ENCODE measurements at places on chromosomes 3 and 15. TPM values are rescaled to one million over a fixed set of nuclear protein-coding genes. Genes with fewer than 3 reads are reported as not detected.

Gene CRABP1
- not detected for total RNA-seq

Gene KAT2B
- total RNA-seq, result 48.8 TPM

- H3K4me3 ChIP-seq, result no peak overlapping the region
- no peaks in the 10 kb centered on the region for H3K27me3 ChIP-seq
- H3K4me1 ChIP-seq, result no peaks in the 10 kb centered on the region
- no peaks in the 10 kb centered on the region for H3K36me3 ChIP-seq
- no peak overlapping the region for H3K27ac ChIP-seq
Measured at GRCh38 chr3:179697736-179698332, 45.0 kb downstream of the USP13 start.

- H3K4me3 ChIP-seq, result no peak overlapping the region
- H3K36me3 ChIP-seq, result no peaks in the 10 kb centered on the region
- no peak for DNase-seq
Measured at GRCh38 chr3:100635273-100635701, 25.9 kb downstream of the ADGRG7 start.

GRCh38 chr3:31390466-31390865, 142.3 kb upstream of the STT3B start:
- DNase-seq, result no peak
- H3K4me3 ChIP-seq, result no peak overlapping the region
- no peaks in the 10 kb centered on the region for H3K4me1 ChIP-seq

Gene IL17RE
- 8.5 TPM for total RNA-seq

Gene LRRN1
- not detected for total RNA-seq

Gene NFKBIZ
- total RNA-seq, result 30.0 TPM

- no peak overlapping the region for H3K4me3 ChIP-seq
- no peaks in the 10 kb centered on the region for H3K27me3 ChIP-seq
- no peaks in the 10 kb centered on the region for H3K4me1 ChIP-seq
- H3K27ac ChIP-seq, result no peak overlapping the region
- no peaks in the 10 kb centered on the region for H3K36me3 ChIP-seq
Measured at GRCh38 chr3:133486658-133487057, 86.8 kb downstream of the BFSP2 start.

- no peaks in the 10 kb centered on the region for H3K36me3 ChIP-seq
- H3K4me3 ChIP-seq, result no peak overlapping the region
- no peak overlapping the region for H3K27ac ChIP-seq
- no peaks in the 10 kb centered on the region for H3K27me3 ChIP-seq
- no peak for DNase-seq
Measured at GRCh38 chr3:196198771-196199753, 12.1 kb downstream of the ZDHHC19 start.

DNA sequence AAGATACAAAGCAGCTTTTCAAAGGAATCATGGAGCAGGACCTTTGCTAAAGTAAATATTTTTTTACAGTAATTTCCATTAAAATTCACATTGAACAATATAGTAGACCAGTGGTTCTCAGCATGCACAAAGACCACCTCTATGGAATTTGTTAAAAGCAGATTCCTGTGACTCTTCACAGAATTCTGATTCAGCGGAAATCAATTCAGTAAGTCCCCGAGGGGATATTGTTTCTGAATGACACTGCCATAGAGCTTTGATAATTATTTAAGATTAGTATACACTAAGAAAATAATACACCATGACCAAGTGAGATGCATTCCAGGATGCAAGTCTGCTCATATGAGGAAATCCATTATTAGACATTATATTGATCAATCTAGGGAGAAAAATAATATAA, 161.9 kb upstream of the TNIK start:
- no peaks in the 10 kb centered on the region for H3K36me3 ChIP-seq
- H3K4me1 ChIP-seq, result no peaks in the 10 kb centered on the region
- no peak overlapping the region for H3K27ac ChIP-seq
- H3K4me3 ChIP-seq, result no peak overlapping the region

Gene TUBGCP5
- total RNA-seq, result 41.1 TPM

- H3K36me3 ChIP-seq, result no peaks in the 10 kb centered on the region
- no peak for DNase-seq
- H3K4me3 ChIP-seq, result no peak overlapping the region
Measured at GRCh38 chr3:196177967-196178366, 33.2 kb downstream of the ZDHHC19 start.

GRCh38 chr15:80211976-80212375, 40.0 kb downstream of the CTXND1 start:
- no peak overlapping the region for H3K4me3 ChIP-seq
- no peaks in the 10 kb centered on the region for H3K27me3 ChIP-seq
- no peak for DNase-seq
- H3K27ac ChIP-seq, result no peak overlapping the region

DNA sequence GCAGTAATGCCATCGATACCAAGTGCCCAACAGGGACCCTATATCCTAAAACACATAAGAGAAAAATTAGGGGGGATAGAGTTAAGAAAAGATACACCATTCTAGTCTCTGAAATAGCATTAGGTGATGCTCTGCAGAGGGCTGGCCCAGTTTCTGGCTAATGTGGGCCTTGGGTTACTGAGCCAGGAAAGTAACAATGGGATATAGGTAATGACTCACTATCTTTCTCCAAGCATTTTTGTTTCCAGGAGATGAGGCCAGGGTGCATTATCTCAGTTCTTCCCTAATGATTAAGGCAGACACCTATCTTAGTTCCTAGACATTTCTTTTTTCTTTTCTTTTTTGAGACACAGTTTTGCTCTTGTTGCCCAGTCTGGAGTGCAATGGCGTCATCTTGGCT, 50.0 kb downstream of the PRKAR2A start:
- no peaks in the 10 kb centered on the region for H3K36me3 ChIP-seq
- no peak overlapping the region for H3K4me3 ChIP-seq
- H3K4me1 ChIP-seq, result no peaks in the 10 kb centered on the region
- no peak overlapping the region for H3K27ac ChIP-seq

GRCh38 chr15:75673426-75674235, 25.9 kb downstream of the SNX33 start:
- H3K27me3 ChIP-seq, result no peaks in the 10 kb centered on the region
- peaks cover 21% of the 10 kb centered on the region for H3K4me1 ChIP-seq
- no peak overlapping the region for H3K4me3 ChIP-seq
- DNase-seq, result peak; percentile 91
- peak overlapping the region; percentile 88 for H3K27ac ChIP-seq
- no peaks in the 10 kb centered on the region for H3K36me3 ChIP-seq

Gene TPRG1
- total RNA-seq, result 29.4 TPM

GRCh38 chr3:129366312-129366831, 62.1 kb downstream of the EFCAB12 start:
- H3K4me3 ChIP-seq, result no peak overlapping the region
- DNase-seq, result no peak
- no peaks in the 10 kb centered on the region for H3K27me3 ChIP-seq
- H3K36me3 ChIP-seq, result no peaks in the 10 kb centered on the region
- no peaks in the 10 kb centered on the region for H3K4me1 ChIP-seq
- no peak overlapping the region for H3K27ac ChIP-seq

GRCh38 chr3:76938962-76939361, 100.9 kb upstream of the ROBO2 start:
- no peaks in the 10 kb centered on the region for H3K27me3 ChIP-seq
- no peaks in the 10 kb centered on the region for H3K36me3 ChIP-seq
- DNase-seq, result no peak
- no peak overlapping the region for H3K27ac ChIP-seq

Gene WDR93
- total RNA-seq, result not detected

Gene B3GALNT1
- total RNA-seq, result 0.77 TPM
